ENCODE measurements at places on chromosomes 6 and 20.

- DNase-seq: no peak
Measured at GRCh38 chr6:81813305-81813704, 60.8 kb upstream of the TENT5A start.

DNA sequence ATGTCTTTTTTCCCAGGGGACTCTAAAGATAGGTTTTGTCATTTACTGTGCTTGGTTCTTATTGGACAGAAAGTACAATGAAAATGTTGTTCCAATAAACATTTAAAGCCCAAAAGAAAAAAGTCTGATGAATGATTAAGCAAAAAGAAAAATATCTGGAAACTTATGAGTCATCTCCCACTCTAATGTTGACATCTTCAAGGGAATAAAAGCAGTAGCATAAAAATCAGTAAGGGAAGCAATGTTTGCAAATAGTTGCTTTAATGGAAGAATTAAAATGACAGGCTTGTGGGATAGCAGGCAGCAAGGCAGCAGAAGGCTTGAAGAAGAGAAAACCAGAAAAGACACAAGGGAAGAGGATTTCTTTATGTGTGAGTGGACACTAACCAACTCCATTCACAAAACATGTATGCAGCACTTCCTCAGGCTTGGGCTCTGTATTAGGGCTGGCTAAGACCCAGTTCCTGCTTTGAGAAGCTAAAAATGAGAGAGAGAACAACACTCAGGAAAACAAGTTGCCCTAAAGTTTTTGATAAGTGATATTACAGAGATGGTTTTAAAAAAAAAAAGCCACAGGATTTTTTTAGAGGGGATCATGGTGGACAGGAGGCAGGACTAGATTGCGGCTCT lies 263.2 kb upstream of the NT5E start:
- no peak for DNase-seq

DNA sequence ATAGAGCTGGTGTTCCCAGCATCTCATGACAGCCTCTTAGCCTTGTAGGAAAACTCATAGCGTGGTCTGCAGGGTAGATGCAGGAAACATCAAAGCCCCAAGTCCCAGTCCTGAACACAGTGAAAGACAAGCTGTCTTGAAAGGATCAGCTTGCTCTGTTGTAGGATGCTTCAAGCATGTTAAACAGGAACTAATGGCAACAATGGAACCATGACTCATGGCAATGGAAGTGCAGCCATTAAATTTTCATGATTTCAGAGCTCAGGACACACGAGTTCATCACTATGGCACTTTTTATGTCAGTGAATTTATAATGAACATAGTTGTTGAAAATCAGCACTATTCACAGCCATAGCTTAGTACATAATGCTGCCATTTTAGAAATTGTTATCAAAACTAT lies 367.7 kb downstream of the KIF16B start:
- no peak for DNase-seq

GRCh38 chr20:62577490-62577836 lies 64.8 kb upstream of the SLCO4A1 start:
- no peak for DNase-seq

GRCh38 chr6:43628393-43629103 lies 516 bp downstream of the GTPBP2 start:
- DNase-seq: peak; percentile 42

GRCh38 chr20:36482044-36482473 lies 59.3 kb upstream of the MYL9 start:
- DNase-seq: no peak

GRCh38 chr6:165800337-165800736 lies 137.3 kb upstream of the PDE10A start:
- DNase-seq: no peak

DNA sequence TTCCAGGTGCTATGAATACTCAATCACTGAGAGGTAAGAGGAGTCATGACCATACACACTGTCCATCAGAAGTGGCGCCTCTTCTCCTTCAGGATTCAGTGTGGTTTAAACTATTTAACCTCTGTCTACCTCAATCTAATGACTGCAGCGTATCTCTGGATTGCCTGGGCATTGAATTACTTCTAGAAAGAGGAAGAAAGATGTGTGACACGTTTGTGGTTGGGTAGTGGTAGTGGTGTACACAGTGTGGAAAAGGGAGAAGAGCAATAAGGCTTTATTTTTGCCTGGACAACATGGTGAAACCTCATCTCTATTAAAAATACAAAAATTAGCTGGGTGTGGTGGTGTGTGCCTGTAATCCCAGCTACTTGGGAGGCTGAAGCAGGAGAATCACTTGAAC lies 38.0 kb upstream of the ECHDC1 start:
- no peak for DNase-seq

DNA sequence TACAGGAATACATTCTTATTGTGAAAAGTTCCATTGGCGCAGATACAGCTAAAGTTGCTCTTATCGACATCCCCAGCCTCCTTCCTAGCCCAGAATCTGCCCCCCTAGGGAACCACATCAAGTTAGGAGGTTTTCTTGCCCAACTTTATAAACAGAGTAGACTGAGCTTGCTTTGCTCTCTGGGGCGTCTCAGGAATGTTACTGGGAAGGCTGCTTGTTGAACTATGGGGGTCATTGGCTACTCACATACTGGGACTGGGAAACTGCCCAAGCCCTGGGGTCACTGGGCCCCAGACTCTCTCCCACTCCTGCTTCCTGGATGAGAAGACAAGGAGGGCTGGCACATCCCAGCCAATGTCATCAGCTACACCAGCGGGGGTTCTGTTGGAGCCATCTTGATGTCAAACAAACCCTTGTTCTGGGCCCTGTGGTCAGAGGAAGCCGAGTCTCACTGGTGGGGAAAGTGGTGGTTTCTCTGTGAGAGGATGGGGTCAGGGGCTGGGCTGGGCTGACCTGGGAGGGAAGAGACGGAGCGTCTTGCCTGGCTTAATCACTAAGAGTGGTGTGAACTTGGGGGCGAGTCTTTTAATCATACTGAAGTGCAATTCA lies 26.0 kb downstream of the BPIFB4 start:
- no peak for DNase-seq

DNA sequence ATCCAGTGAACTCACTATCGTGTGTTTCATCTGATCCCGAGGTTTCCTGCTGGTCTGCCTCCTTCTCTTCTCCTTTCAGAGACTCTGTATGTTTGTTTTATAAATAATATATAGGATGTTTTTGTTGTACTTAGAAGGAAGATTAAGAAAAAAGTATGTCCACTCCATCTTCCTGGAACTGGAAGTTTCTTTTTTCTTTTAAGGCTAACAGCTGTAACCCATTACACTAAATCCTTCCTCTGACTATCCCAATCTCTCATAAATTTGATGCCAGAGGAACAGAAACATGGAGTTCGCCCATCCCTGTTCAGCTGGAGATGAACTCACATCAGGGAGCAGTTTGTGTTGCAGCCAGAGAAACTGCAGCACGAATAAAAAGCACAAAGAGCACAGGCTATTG lies 20.7 kb downstream of the RIPK1 start:
- DNase-seq: no peak

DNA sequence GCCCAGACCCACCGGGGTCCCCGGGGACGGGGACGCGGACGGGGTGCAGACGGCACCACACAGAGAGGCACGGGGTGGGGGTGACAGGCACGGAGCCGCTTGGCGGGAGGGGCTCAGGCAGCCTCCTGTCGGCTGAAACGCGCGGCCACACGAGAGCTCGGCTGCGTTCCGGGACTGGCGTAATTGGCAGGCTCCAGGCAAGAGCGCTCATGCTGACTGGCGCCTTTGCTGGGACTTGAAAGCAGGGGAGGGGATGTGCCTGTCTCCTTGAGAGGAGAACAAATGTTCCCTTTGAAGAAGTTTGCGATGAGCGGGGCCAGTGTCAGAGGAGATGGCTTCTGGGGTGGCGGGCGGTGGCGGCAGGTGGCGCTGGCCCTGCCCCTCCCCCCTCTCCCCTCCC lies 25.8 kb downstream of the BHLHE23 start:
- peak; percentile 15 for DNase-seq

DNA sequence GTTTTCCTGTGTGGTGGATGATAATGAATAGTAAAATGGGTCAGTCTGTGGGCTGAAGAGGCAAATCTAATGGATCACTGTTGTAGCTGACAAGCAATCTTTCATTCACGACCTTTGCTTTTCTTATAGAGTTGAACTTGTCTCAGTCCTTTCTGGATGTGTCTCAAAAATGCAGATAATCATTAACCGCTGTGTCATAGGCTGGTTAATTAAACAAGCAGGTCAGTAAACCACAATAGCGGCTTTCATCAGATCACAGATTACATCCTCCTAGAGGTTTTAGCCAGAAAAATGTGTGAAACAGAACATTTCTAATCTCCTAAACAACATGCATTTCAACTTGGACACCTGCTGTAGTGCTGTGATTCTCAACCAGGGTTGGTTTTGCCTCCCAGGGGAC lies 2.5 kb upstream of the METTL24 start:
- no peak for DNase-seq

DNA sequence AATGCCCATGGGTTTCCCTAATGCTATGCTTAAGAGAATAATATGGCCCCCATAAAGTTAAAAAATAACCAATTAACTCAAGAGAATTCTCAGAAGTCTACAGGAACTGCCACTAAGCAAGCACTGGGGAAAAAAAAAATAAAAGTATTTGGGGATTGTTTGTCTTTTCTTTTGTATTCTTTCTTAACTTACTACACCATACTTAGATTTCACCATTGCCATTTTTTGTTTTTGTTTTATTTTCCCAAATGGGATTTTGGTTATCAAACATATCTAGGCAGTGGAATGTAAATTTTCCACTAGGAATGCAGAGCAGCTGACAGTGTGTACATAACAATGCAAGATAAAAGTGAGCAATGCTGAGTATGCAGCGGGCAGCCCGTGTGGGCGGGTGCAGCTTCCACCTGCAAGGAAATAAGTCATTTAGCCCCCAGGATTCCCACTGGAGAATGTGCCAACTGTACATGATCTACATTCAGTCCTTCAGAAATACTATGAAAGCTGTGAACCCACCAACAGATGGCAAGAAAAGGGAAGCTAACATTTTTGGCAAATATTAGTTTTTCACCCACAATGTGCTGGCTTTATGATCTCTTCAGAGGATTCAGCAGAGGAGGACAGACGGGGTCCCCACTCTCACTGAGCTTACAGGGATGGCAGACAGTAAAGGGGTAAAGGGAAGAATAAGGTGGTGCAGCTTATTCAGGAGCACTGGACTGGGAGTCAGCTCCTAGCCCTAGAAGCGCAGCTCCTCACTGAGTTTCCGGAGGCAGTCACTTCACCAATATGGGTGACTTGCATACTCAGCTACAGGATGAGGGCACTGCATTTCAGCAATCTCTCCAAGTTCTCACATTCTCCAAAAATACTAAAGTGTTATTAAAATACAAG lies 44.4 kb downstream of the DCDC2 start:
- no peak for DNase-seq

GRCh38 chr6:136723780-136724179 lies 68.5 kb downstream of the MAP3K5 start:
- peak; percentile 55 for DNase-seq

- no peak for DNase-seq
Measured at GRCh38 chr6:136274062-136274461, 15.6 kb downstream of the BCLAF1 start.

DNA sequence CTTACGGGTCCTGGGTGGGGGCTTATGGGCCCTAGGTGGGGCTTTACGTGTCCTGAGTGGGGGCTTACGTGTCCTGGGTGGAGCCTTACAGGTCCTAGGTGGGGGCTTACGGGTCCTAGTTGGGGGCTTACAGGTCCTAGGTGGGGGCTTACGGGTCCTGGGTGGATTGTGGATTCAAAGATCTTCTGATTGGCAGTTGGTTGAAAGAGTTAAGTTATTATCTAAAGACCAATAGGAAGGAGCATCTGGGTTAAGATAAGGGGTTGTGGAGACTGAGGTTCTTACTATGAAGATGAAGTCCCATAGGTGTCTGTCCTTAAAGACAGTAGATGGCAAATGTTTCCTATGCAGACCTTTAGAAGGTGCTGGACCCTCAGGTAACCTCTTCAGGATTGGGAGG lies 8.4 kb upstream of the BIRC7 start:
- DNase-seq: no peak

DNA sequence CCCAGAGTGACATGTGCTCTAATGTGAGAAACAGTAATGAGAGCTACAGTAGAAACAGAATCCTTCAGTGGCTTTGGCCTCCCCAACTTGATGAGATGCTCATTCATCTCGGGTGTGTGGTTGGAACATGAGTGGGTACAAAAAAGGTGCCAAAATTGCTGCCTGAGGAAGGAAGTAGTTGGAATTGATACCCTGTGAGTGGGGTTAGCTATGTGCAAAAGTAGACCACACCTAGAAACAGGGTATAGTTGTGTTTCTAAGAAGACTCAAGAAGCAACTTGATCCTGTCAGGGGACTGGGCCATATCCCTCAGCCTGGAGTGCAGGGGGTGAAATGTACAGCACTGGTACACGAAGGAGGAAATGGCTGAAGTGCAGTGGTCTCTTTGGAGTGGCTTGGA lies 206.4 kb upstream of the SUPT3H start:
- DNase-seq: peak; percentile 61
